ENCODE measurements at places on chromosomes 5 and 9.

DNA sequence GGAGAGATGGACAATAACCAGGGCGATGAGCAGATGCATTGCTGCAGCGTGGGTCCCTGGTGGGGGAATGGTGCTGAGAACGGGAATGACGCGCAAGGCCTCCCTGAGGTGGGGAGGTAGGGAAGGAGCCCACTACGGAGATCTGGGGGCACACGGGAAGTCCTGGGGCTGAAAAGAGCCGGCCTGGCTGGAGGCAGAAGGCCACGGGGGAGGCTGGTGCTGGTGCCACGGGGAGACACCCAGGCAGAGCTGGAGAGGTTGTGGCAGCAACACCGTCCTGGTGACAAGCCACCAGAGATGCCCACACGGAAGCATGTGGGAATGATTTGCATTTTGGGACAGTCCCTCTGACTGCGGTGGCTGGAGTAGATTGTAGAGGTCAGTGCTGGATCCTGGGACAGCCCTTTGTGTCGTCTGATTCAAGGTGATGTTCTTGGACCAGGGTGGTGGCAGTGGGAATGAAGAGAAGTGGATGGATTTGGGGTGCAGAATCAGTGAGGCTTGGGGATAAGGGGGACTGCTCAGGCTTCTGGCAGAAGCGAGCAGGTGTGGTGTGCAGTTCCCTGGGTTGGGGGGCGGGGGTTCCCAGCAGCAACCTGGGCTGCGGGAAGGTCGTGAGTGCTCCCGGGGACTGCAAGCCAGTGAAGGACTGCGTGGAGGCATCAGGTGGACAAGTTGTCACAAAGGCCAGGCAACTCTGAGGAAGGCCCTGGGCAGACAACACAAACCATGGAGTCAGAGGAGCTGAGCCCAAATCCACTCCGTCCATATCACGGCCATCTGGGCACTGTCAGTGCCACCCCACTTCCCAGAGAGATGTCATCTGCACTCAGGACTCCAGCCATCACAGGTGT lies 25.2 kb upstream of the CNOT6 start:
- DNase-seq: no peak

GRCh38 chr9:108621991-108622855 lies 233.6 kb downstream of the ACTL7B start:
- DNase-seq: peak; percentile 89

GRCh38 chr5:159161361-159162214 lies 47.8 kb downstream of the RNF145 start:
- no peak for DNase-seq

GRCh38 chr5:66830636-66831035 lies 234.4 kb downstream of the MAST4 start:
- no peak for DNase-seq

- no peak for DNase-seq
Observed at GRCh38 chr5:178483620-178484019, 106.6 kb downstream of the COL23A1 start.

DNA sequence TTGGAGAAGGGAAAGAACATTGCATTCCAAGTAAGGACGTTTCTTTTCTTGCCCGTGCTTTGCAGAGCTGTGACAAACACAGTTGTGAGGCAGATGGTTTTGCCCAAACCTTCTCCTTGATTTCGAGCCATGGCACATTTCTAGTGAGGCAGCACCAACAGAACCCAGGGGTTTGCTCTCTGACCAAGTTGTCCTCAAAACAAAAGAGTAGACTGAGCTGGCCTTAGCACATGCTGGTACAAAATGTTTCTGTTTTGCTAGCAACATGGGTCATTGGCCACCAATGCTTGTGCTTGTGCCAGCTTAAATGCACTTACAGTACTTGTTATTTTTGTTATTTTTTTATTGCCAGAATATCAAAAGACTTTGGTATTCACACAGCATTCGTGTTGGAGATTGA lies 328.8 kb downstream of the GADD45G start:
- DNase-seq: no peak

DNA sequence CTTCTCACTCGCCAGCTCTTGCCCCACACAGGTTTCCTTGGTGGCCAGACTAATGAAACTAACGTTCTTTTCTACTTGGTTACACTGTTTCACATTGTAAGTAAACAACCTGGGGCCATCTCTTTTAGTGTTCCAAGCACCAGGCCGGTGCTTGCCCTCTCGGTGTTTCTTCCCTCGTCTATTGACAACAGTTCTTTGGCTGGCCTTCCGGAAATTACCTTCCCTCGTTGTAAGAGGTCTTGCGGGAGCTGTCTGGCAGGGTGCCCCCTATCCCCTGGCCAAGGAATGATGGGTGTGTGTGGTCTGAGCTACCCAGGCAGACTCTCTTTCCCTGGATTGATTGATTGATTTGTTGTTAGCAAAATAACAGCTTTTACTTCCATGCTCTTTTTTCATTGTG lies 918 bp upstream of the MYMK start:
- DNase-seq: no peak

GRCh38 chr5:100772006-100772405 lies 131.1 kb downstream of the ST8SIA4 start:
- DNase-seq: no peak

- DNase-seq: peak; percentile 92
Observed at GRCh38 chr9:86660146-86660943, 287.0 kb downstream of the GAS1 start.

DNA sequence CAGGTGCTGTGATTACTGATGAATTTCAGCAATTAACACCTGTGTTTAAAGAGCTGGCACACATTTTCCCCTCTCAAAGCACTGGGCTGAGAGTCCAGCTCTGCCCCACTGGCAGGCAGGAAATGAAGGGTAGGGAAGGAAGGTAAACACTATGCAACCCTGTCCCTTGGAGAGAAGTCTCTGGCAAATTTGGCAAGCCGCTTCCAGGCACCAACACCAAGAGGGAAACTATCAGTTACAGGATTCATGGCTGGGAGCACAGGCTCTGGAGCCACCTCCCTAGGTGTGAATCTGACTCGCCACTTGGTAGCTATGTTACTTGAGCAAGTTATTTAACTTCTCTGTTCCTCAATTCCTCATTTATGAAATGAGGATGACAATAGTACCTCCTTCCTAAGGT lies 3.3 kb downstream of the ANKS6 start:
- DNase-seq: no peak

- peak; percentile 40 for DNase-seq
Observed at GRCh38 chr5:97046270-97046982, 96.0 kb downstream of the LIX1 start.

GRCh38 chr5:177450667-177451424 lies 4.2 kb downstream of the PRR7 start:
- no peak for DNase-seq

GRCh38 chr9:113427629-113428028 lies 17.1 kb downstream of the C9orf43 start:
- peak; percentile 82 for DNase-seq

DNA sequence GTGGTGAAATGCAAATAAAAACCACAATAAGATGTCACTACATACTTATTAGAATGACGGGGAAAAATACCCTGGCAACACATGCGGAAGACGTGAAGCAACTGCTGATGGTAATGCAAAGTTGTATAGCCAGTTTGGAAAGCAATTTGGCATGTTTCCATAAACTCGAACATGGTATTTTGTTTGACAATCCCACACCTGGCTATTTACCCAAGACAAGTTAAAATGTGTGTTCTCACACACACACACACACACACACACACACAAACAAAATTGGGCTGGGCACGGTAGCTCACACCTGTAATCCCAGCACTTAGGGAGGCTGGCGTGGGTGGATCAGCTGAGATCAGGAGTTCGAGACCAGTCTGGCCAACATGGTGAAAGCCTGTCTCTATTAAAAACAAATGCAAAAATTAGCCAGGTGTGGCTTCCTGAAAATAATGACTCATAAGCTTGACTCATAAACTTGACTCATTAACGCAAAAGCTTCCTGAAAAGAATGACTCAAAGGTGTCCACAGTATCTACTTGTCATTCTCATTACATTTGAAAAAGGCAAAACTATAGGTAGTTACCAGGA lies 456.5 kb downstream of the CDH18 start:
- peak; percentile 27 for DNase-seq

DNA sequence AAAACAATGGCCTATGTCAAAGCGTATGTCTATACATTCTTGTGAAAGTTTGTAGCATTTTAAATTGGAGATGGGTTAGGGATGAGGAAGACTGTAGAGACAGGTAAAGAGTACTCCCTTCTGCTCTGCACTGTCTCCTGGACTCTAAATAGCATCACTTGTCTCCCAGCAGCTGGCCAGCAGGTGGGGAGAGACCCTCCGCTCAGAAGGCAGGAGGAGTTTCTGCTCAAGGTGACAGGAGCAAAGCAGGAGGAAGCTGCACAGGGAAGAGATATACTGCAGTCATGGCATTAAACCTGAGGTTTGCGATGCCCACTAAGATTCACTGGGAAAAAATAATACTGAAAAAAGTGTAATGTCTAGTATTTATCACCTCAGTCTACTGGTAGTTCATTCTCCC lies 10.7 kb upstream of the ASTN2 start:
- no peak for DNase-seq

DNA sequence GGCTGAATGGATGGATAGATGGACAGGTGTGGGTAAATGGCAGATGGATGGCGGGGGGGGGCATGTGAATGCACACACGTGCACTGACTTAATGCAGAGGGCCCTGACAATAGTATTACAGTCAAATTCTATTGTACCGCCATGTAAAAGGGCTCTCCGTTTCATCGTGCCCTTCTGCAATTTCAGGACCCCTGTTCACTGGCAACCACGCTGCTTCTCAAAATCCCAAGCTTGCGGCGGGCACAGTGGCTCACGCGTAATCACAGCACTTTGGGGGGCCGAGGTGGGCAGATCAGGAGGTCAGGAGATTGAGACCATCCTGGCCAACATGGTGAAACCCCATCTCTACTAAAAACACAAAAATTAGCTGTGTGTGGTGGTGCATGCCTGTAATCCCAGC lies 211.4 kb downstream of the BNC2 start:
- DNase-seq: no peak

Measured in amniotic epithelial cell (primary cell).